ENCODE measurements at places on chromosomes 3 and 15.

DNA sequence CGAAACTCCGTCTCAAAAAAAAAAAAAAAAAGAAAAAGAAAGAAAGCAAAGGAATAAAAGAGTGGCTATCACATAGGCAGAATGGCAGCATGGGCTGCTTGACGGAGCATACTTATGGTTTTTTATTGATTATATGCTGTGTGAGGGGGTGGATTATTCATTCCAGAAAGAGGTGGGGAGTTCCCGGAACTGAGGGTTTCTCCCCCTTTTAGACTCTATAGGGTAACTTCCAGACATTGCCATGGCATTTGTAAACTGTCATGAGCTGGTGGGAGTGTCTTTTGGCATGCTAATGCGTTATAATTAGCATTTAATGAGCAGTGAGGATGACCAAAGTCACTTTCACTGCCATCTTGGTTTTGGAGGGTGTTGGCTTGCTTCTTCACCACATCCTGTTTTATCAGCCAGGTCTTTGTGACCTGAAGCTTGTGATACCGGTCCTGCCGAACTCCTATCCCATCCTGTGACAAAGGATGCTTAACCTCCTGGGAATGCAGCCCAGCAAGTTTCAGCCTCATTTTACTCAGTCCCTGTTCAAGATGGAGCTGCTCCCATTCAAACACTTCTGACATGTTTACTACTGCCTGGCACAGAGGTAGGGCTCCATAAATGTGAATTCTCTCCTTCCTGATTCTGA is 15.8 kb upstream of the ABHD17C start:
- DNase-seq = no peak

DNA sequence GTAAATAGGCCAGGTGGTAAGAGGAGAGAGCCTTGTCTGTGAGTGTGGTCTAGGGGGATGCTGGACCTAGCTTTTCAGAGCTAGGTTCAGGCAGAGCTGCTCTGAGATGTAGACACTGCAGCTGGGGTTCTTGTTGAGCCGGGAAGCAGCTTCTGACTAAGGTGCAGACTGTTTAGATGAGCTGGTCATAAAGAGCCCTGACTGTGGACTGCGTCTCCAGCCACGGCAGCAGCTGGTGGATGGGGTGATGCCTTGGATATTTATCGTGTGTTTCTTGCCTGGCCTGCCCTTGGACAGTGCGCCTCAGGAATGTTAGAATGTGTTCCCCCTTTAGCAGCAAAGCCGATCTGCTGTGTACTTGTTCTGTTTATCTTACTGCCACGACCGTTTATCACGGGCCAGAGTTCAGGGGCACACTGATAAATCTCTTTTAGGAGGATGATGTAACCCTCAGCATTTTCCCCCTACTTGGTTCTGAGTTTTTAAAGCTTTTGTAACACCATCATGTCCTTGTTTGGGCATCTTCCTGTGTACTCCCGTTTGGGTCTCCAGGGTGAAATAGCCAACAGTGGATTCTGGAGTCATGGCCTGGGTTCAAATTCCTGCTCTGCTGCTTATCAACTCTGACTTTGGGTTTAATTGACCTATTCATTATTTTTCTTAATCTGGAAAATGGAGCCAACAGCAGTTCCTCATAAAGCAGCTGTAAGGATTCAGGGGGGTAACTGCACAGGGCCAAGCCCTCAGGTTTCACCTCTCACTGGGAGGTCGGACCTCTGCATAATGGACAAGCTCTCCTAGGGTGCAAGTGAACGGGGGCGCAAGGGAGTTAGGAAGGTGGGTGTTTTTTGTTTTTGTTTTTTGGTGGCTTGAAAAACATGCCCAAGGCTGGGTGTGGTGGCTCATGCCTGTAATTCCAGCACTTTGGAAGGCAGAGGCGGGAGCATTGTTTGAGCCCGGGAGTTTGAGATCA is 51.4 kb downstream of the FLNB start:
- DNase-seq = no peak

DNA sequence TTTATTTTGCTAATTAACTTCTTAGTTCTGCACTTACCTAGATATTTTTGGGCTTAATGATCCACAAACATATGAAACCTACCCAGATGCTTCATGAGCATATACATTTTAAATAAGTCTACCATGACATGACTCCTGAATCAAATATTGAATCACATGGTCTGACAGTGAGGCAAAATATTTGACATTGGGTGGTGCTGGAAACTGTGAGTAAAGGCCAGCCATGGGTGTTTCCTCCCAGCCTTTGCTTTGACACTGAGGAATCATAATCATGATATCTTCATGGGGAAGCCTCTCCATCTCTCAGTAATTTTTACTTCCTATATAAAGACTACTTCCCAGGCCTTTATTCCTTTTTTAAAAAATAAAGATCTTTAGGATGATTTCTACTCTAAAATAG is 22.8 kb upstream of the SSR3 start:
- no peak for DNase-seq

GRCh38 chr3:153113541-153113940 is 48.5 kb upstream of the RAP2B start:
- peak; percentile 1 for DNase-seq

- DNase-seq = no peak
Observed at GRCh38 chr3:100518983-100519382, 26.6 kb downstream of the TMEM45A start.
